ENCODE measurements at places on chromosomes 12 and 14. TPM values are rescaled to one million over a fixed set of nuclear protein-coding genes. Genes with fewer than 3 reads are reported as not detected.

GRCh38 chr12:93087840-93088610 is 158.9 kb upstream of the EEA1 start:
- DNase-seq: no peak

- DNase-seq: no peak
These were observed 6.8 kb upstream of the LRRC9 start for GRCh38 chr14:59913187-59913586.

GRCh38 chr14:31037709-31038221 is 11.6 kb upstream of the STRN3 start:
- no peak for DNase-seq

Gene GNB3
- total RNA-seq: 0.25 TPM

Gene PROX2
- not detected for total RNA-seq

DNA sequence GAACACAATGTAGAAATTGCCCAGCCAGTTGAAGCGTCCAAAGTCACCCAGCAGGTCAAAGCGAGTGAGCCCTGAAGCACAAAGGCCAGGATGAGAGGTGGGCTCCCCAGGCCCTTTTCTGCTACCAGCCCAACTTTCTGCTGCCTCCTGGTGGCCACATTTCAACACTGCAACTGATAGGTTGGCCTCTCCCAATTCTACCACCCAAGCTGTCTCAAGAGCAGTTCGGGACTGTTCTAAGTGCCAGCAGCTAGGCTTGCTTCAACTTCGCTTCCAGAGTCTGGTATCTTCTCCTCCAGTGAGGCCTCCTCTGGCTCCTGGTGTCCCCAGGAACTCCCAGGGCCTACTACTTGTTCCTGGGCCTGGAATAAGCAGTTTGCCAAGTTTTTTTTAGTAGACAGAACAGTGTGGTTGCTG is 3.4 kb upstream of the DHH start:
- DNase-seq: peak; percentile 59

- no peak for DNase-seq
These were observed at the start of gene RILPL1 for GRCh38 chr12:123533672-123534643. Gene RILPL1, minus strand, starts transcription at chr12:123533719. Its CDS starts 237 bp downstream, at chr12:123533482.

GRCh38 chr14:34650786-34651584 is 21.0 kb upstream of the SNX6 start:
- DNase-seq: peak; percentile 93

DNA sequence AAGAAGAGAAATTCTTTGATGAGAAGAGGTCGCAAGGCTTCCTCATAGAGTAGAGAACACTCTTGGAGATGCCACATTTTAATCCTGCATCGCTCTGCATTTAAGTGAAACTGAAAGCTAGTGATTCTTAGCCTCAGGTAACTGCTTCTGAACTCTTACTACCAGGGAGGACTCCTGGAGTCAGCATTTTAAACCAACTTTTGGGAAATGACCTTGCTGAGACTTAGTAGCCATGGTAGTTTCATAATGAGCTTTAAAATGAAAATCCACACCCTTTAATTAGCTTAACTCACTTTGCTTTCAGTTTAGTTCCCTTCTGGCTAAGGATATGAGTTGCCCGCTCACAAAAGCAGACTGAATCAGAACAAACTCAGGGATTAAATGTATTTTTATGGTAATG is 80.3 kb downstream of the SYNE2 start:
- DNase-seq: no peak

DNA sequence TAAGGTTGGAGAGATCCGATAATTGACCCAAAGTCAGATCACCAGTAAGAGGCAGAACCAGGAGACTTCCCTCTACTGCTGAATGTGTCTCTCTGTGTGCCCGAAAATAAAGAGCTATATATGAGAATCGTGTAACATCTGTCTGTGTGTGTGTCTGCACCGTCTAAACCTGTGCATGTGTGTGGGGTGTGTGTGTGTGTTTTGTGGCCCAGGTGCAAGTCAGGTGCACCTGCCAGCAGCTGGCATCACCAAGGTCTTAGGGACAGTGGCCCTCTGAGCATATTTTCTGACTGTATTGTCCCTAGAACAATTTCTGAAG is 24.7 kb upstream of the KRT78 start:
- no peak for DNase-seq

GRCh38 chr14:72996916-72997315 is 30.0 kb downstream of the ZFYVE1 start:
- DNase-seq: no peak

All from dermis microvascular lymphatic vessel endothelial cell (primary cell).